Peyer's patch (tissue), 4 donors: ENCODE measurements at places on chromosomes 1 and 21. TPM values are rescaled to one million over a fixed set of nuclear protein-coding genes. Genes with fewer than 3 reads are reported as not detected.

Gene GPR37L1
- total RNA-seq, result 0.95 TPM

Gene MMP23B
- 5.9 TPM for total RNA-seq

Gene F5
- 0.18 TPM for total RNA-seq

Gene ADGRL4
- total RNA-seq, result 3.1 TPM

Gene CFHR2
- not detected for total RNA-seq

GRCh38 chr1:183024317-183025009 is 1.2 kb downstream of the LAMC1 start:
- H3K36me3 ChIP-seq, result no peaks in the 10 kb centered on the region
- H3K27ac ChIP-seq, result peak overlapping the region; percentile 91
- DNase-seq, result no peak
- H3K4me1 ChIP-seq, result no peaks in the 10 kb centered on the region
- peak overlapping the region; percentile 81 for H3K4me3 ChIP-seq
- no peaks in the 10 kb centered on the region for H3K27me3 ChIP-seq

- H3K27me3 ChIP-seq, result no peaks in the 10 kb centered on the region
- no peak for DNase-seq
- H3K36me3 ChIP-seq, result no peaks in the 10 kb centered on the region
- no peak overlapping the region for H3K27ac ChIP-seq
These were observed 176.2 kb downstream of the RHOU start for GRCh38 chr1:228911225-228912210.

GRCh38 chr1:201617157-201617556 is 78.2 kb downstream of the NAV1 start:
- no peaks in the 10 kb centered on the region for H3K36me3 ChIP-seq
- no peak overlapping the region for H3K27ac ChIP-seq
- H3K4me3 ChIP-seq, result no peak overlapping the region
- no peak for DNase-seq
- no peaks in the 10 kb centered on the region for H3K4me1 ChIP-seq

- H3K4me3 ChIP-seq, result no peak overlapping the region
- no peak overlapping the region for H3K27ac ChIP-seq
- no peaks in the 10 kb centered on the region for H3K27me3 ChIP-seq
These were observed 40.5 kb upstream of the CAPZB start for GRCh38 chr1:19525607-19526545.

DNA sequence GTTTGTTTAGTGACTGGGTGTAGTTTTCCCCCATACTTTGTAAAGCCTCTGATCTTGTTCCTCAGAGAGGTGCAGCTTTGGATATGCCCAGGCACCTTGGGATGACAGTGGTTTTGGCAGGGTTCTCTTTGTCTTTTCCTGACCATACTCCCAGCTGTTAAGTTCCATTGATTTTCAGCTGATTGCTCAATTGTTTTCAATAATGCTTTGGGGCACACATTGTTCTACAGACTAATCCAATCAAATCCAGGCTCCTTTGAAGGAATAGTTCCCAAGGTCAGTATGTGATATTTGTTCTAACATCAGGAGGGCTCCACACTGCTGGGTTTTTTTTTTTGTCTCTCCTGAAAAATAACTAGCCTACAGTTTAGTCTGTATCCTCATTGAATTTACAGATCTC is 24.8 kb downstream of the PPP2R5A start:
- H3K4me1 ChIP-seq, result no peaks in the 10 kb centered on the region
- H3K4me3 ChIP-seq, result no peak overlapping the region
- H3K27ac ChIP-seq, result no peak overlapping the region
- no peaks in the 10 kb centered on the region for H3K36me3 ChIP-seq
- no peaks in the 10 kb centered on the region for H3K27me3 ChIP-seq

DNA sequence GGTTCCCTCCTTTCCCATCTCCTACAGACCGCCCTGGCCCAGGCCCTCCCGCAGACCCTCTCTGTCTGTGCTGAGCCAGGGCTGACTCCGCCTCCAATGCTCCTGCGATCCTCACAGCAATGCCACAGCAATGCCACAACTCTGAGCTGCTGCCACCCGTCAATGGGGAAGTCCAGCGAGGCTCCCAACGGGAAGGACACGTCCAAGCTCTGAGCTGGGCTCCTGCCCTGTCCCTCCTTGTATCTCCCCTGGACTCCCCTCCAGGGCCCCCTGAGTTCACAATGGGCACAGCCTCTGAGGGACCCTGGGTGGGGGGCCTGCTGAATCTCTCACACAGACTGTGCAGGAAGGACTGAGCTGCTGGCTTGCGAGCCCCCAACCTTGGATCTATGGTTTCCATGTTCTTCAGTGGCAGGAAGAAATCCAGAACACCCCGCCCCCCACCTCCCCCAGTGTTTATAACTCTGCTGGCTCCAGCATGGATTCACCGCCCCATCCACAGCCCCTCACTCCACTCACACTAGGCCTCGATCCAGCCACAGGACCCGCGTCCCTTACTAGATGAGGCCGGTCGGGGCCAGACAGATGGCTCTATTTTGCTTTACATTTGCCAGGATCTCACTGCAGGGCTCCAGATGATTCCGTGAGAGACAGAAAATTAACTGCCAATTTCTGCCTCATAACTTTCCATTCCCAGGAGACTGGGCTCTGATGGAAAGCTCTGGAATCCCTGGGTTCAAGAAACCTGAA is 338.0 kb downstream of the MATN1 start:
- no peak overlapping the region for H3K27ac ChIP-seq
- no peaks in the 10 kb centered on the region for H3K36me3 ChIP-seq
- no peak overlapping the region for H3K4me3 ChIP-seq
- no peaks in the 10 kb centered on the region for H3K27me3 ChIP-seq

GRCh38 chr1:59391212-59392179 is 94.6 kb downstream of the FGGY start:
- no peaks in the 10 kb centered on the region for H3K27me3 ChIP-seq
- H3K4me1 ChIP-seq, result no peaks in the 10 kb centered on the region
- H3K4me3 ChIP-seq, result no peak overlapping the region
- H3K27ac ChIP-seq, result no peak overlapping the region

- H3K4me3 ChIP-seq, result no peak overlapping the region
- H3K27me3 ChIP-seq, result no peaks in the 10 kb centered on the region
- H3K36me3 ChIP-seq, result no peaks in the 10 kb centered on the region
- H3K27ac ChIP-seq, result no peak overlapping the region
- DNase-seq, result no peak
- no peaks in the 10 kb centered on the region for H3K4me1 ChIP-seq
These were observed 17.5 kb downstream of the COL9A2 start for GRCh38 chr1:40299366-40300248.

DNA sequence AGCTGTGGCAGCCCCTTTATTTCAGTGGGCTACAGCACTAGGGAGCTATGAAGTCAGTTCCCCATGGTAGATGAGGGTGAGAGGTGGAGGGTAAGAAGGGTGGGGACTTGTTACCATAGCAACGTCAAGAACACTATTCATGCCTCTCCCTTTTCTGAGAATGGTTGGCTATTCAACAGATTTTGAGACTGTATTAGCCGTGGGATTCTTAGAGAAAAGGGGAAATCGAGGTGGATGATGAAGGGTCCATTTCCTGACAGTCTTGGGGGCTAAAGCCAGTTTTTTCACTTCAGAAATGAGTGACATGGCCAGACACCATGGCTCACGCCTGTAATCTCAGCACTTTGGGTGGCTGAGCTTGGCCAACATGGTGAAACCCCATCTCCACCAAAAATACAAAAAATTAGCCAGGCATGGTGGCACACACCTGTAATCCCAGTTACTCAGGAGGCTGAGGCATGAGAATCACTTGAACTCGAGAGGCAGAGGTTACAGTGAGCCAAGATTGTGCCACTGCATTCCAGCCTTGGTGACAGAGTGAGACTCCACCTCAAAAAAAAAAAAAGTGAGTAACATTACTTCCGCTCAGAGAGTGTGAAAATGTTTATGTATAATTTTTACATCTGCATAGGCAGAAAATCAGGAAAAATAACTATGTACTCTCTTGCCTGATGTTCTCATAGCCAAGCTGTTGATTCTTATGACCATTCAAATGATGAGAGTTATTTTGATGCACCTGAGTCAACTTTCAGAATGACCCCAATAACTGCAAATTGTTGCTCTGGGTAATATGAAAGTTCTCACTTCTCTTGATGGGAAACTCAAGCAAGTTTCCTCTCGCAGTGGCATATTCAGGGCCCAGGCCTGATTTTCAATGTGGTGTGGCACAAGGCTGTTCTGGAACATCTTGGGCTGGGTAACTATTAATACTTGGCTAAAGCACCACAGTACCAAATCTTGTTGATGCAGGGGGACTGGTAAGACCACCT is 23.2 kb upstream of the RGSL1 start:
- H3K4me1 ChIP-seq, result no peaks in the 10 kb centered on the region
- no peak overlapping the region for H3K27ac ChIP-seq
- H3K27me3 ChIP-seq, result no peaks in the 10 kb centered on the region
- H3K4me3 ChIP-seq, result no peak overlapping the region
- no peak for DNase-seq
- no peaks in the 10 kb centered on the region for H3K36me3 ChIP-seq

GRCh38 chr1:31937300-31938183 is 626 bp downstream of the PTP4A2 start:
- DNase-seq, result peak; percentile 77
- peaks cover 61% of the 10 kb centered on the region for H3K4me1 ChIP-seq
- no peaks in the 10 kb centered on the region for H3K36me3 ChIP-seq
- no peaks in the 10 kb centered on the region for H3K27me3 ChIP-seq
- H3K27ac ChIP-seq, result peak overlapping the region; percentile 98
